ENCODE measurements at places on chromosomes 7 and 10.

- no peak overlapping the region for H3K4me3 ChIP-seq
- peaks cover 10% of the 10 kb centered on the region for H3K36me3 ChIP-seq
- H3K27me3 ChIP-seq: no peaks in the 10 kb centered on the region
- DNase-seq: no peak
- H3K27ac ChIP-seq: peak overlapping the region; percentile 77
These were observed 34.0 kb downstream of the ESYT2 start for GRCh38 chr7:158795272-158795671.

- peaks cover 4% of the 10 kb centered on the region for H3K4me1 ChIP-seq
- no peak overlapping the region for H3K4me3 ChIP-seq
- no peaks in the 10 kb centered on the region for H3K27me3 ChIP-seq
- H3K36me3 ChIP-seq: no peaks in the 10 kb centered on the region
These were observed 14.3 kb upstream of the RPA3 start for GRCh38 chr7:7732621-7733281.

DNA sequence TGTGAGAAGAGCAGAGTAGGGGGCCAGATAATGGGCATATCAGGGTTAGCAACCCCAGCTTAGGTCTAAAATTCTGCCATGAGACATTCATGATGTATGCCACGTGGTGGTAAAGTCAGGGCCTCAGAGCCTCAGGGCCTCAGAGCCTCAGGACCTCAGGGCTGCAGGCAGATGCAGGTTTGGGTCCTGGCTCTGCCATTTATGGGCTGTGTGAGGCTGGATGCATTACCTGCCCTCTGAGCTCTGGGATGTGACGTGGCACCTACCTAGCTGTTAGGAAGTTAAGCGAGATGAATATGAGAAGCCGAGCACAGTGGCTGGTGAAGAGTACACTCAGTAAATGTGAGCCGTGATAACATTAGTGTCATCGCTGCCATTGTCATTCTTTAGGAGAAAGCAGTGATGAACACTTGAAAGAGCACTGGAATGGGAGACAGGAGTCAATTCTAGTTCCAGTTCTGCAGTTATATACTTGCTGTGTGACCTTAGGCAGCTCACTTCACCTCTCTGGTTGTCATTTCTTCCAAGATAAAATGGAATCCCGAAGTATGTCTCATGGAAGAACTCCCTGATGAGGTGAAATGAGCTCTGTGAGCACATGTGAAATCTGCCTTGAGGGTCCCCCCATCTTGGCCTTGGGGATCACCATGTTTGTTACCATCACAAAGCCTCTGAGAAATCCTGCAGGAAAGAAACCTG is 127.2 kb downstream of the SH3PXD2A start:
- H3K27me3 ChIP-seq: no peaks in the 10 kb centered on the region
- DNase-seq: no peak

- DNase-seq: no peak
- no peaks in the 10 kb centered on the region for H3K36me3 ChIP-seq
- no peaks in the 10 kb centered on the region for H3K27me3 ChIP-seq
- H3K4me1 ChIP-seq: peaks cover 2% of the 10 kb centered on the region
- no peak overlapping the region for H3K4me3 ChIP-seq
These were observed 136.5 kb upstream of the ETV1 start for GRCh38 chr7:14125998-14126397.

DNA sequence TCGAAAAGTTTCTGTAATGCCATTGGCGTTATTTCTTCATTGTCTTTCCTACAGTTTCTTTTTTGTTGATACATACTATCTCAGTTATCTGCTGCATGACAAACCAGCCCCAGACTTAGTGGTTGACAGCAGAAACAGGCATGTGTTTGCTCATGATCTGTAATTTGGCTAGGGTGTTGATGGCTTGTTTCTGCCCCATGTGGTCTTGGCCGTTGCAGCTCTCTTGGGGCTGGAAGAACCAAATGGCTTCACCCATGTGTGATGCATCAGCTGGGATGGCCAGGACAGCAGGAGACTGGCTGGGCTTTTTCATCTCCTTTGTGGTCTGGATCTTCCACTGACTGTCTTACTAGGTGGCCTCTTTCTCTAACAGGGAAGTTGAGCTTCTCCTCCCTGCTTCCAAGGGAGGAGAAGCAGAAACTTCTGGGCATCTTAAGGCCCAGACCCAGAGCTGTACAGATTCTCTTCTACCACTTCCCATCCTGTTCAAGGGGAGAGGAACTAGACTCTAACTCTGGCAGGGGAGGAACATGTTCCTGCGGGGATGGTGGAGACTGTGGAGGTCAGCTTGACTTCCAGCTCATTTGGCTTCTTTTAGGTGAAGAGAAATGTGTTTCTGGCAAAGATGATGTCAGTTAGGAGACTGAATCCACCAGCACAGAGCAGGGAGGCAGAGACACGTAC is 89.3 kb downstream of the FANK1 start:
- H3K4me1 ChIP-seq: peaks cover 9% of the 10 kb centered on the region
- H3K27ac ChIP-seq: no peak overlapping the region
- peaks cover 37% of the 10 kb centered on the region for H3K27me3 ChIP-seq

DNA sequence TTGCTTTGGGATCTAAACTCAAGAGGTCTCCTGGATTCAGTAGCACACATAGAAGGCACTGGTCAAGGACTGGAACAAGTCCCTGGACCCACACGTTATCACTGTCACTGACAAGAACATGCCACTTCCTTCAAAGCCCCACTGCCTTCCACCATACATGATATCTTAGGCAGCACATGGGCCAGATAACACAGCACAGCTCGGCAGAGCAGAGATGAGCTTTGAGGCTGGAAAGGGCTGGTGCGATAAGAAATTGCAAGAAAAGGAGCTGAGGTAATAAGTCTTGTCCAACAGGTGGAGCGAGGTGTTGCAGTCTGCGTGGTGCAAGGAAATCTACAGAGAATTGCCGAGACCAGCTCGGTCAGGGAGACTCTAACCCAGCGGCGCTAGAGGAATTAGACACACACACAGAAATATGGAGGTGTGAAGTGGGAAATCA is 139.8 kb upstream of the CDK13 start:
- H3K27ac ChIP-seq: no peak overlapping the region
- peaks cover 46% of the 10 kb centered on the region for H3K27me3 ChIP-seq
- H3K4me1 ChIP-seq: no peaks in the 10 kb centered on the region
- peaks cover 5% of the 10 kb centered on the region for H3K36me3 ChIP-seq
- no peak overlapping the region for H3K4me3 ChIP-seq
- no peak for DNase-seq

GRCh38 chr7:1317646-1318045 is 85.0 kb downstream of the UNCX start:
- no peak overlapping the region for H3K4me3 ChIP-seq
- no peaks in the 10 kb centered on the region for H3K4me1 ChIP-seq
- no peak for DNase-seq
- no peaks in the 10 kb centered on the region for H3K36me3 ChIP-seq
- H3K27ac ChIP-seq: no peak overlapping the region

DNA sequence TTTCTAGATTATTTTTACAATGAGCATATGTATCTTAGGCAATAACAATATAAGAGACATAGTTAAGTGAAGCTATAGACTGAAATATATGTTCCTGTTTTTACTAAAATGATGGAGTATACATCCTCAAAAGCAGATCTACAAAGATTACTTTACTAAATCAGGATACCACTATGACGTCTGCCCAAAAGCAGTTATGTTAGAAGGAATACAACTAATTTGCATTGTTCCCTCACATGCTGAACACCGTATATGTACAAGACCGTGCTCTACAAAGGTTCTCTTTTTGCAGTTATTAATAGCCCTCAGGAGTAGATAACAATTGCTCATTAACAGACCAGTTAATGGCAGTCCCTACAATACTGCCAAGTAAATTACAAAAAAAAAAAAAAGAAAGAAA is 137.5 kb downstream of the CD36 start:
- H3K4me3 ChIP-seq: no peak overlapping the region
- no peak overlapping the region for H3K27ac ChIP-seq
- H3K4me1 ChIP-seq: no peaks in the 10 kb centered on the region
- H3K36me3 ChIP-seq: no peaks in the 10 kb centered on the region
- H3K27me3 ChIP-seq: no peaks in the 10 kb centered on the region

GRCh38 chr7:20172736-20173334 is 44.3 kb downstream of the MACC1 start:
- H3K4me3 ChIP-seq: no peak overlapping the region
- no peaks in the 10 kb centered on the region for H3K4me1 ChIP-seq
- no peaks in the 10 kb centered on the region for H3K27me3 ChIP-seq
- no peaks in the 10 kb centered on the region for H3K36me3 ChIP-seq
- no peak overlapping the region for H3K27ac ChIP-seq
- no peak for DNase-seq

DNA sequence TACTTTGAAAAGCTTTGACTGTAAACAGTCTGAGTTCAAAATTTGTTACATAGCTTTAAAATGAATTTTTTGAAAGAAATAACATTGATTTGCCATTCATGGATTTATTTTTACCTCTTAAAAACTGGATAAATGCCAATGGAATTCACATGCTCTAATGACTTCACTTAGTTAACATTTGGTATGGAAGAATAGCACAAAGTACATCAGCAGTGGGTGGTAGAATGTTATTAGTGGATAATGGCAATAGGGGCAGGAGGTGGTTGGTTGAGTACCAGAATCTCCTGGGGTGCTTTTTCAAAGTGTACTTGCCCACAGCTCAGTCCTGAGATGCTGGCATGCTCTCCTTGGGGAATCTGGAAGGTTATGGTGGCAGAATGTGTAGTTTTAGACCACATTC is 4.7 kb downstream of the PPP1R9A start:
- peaks cover 34% of the 10 kb centered on the region for H3K27me3 ChIP-seq
- no peak overlapping the region for H3K27ac ChIP-seq
- H3K4me1 ChIP-seq: peaks cover 5% of the 10 kb centered on the region
- DNase-seq: no peak

DNA sequence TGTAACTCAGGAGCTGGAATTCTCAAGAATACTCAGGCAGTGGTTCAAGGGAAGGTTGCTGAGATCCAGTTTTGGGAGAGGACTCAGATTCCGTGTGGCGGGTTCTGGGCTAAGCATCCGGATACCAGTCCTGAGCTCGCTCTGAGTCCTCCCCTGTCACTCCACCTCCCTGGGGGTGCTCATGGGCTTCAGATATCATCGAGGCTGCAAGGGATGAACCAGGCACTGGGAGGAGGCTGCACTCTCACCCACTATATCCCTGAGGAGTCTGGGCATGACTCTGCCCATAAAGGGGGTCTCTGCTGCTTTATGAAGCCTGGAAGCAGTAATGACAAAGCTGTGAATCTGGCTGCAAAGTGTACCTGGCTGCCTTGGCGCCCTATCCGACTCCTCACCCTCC is 188.5 kb downstream of the TNS3 start:
- no peaks in the 10 kb centered on the region for H3K36me3 ChIP-seq
- DNase-seq: no peak
- peaks cover 7% of the 10 kb centered on the region for H3K27me3 ChIP-seq
- H3K4me3 ChIP-seq: no peak overlapping the region

GRCh38 chr10:49594594-49594993 is 15.5 kb upstream of the SLC18A3 start:
- H3K36me3 ChIP-seq: no peaks in the 10 kb centered on the region
- no peak overlapping the region for H3K4me3 ChIP-seq
- peaks cover 46% of the 10 kb centered on the region for H3K27me3 ChIP-seq

DNA sequence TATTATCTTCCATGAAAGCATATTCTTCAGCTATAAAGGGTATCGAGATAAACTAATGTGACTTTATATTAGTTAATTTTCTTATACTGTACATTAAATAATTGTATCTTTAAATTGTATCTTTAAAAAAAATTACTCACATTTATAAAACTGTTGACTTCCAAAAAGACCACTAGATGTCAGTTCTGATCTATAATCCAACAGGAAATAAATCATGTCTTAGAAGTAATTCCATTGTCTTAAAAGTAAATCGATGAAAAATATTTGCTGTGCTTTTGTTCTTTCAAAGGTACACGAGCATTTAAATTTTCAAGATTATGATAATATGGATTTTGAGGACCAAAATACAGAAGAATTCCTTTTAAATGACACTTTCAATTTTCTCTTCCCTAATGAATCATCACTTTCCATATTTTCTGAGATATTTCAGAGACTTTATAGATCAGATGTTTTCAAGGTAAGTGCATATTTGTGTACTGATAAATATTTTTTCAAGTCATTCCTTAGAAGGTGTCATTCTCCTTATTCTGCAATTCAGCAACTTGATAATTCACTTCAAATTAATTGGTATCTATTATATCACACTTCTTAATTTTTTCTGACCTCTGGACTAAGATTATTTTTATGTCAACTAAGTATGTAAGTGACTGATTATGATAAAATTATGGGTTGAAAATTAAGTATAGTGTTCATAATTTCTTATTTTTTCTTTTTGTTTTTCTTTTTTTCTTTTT is 138.5 kb downstream of the CPED1 start:
- H3K4me1 ChIP-seq: no peaks in the 10 kb centered on the region
- no peak for DNase-seq
- no peak overlapping the region for H3K4me3 ChIP-seq
- no peaks in the 10 kb centered on the region for H3K36me3 ChIP-seq
- no peak overlapping the region for H3K27ac ChIP-seq
- peaks cover 11% of the 10 kb centered on the region for H3K27me3 ChIP-seq
